ENCODE measurements at places on chromosomes 2 and 18.
A peak's percentile ranks its signal among the peaks of the same experiment; 100 is the strongest.

DNA sequence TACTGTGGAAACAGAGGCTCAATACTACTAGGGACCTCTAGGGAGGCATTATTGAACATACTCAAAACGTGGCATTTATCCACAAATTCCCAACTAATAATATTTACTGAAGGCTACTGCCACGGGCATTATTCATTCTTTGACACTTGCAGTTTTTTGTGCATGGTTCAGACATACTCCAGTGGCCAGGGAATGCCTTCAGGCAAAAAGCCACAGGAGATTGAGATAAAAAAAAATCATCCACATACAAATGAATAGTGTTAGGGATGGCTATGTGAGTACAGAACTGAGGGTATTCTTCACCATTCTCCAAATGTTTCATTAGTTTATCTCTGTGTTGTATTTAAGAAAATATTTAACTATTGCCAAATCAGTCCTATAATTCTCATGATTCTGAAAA, 974.9 kb upstream of the PIK3C3 start:
- no peak for DNase-seq

GRCh38 chr2:197241596-197241995, 69.0 kb downstream of the ANKRD44 start:
- no peak for DNase-seq

DNA sequence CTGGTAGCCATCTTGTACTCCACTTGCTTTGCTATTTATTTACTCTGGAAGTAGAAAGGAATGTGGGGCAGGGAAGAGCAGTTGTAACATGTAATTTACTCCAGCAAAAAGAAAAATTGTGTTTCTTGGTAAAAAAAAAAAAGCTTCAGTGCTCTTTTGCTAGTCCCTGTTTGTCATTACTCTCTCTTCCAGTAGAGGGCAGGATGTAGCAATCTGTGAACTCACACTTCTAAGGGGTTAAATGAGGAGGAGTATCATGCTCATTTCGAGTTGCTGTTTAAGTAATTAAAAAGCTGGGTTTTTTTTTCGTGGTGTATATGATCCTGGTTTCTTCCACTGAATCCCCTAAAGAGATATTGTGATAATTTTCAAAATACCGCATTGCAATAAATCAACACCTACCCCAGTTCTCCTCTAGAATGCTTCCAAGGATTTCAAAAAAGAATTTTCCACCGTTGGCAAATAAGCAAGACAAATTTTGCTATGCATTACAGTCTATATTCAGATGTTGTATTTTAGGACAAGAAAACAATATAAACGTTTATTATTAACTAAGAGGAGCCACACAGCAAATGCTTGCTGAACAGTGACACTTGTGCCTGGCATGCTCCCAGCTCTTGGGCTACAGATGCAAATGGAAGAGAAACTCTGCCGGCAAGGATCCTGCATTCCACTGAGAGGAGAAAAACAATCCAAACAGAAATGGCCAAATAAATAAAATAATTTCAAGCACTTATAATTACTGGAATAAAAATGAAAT, 261.6 kb downstream of the ASXL3 start:
- DNase-seq: no peak

GRCh38 chr2:113092864-113093612, 25.3 kb downstream of the IL1F10 start:
- no peak for DNase-seq

DNA sequence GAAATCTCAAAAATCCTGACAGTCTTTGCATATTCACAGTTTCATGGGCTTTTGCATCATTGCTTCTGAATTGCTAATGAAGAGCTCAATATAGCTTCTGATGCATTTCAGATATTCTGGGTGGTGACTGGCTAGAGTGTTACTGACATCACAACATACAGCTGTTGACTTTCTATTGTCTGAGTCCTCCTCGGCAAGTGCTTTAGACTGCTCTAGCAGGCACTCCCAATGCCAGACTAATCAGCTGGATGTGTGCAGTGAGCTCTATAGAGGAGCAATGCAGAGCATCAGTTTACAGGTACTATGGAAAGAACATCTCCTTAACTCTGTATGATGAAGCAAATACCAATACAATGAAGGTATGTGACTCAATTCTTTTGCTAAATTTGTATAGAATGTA, 54.9 kb downstream of the R3HDM1 start:
- no peak for DNase-seq

GRCh38 chr18:47935321-47936055, 5.0 kb upstream of the SMAD2 start:
- no peak for DNase-seq

DNA sequence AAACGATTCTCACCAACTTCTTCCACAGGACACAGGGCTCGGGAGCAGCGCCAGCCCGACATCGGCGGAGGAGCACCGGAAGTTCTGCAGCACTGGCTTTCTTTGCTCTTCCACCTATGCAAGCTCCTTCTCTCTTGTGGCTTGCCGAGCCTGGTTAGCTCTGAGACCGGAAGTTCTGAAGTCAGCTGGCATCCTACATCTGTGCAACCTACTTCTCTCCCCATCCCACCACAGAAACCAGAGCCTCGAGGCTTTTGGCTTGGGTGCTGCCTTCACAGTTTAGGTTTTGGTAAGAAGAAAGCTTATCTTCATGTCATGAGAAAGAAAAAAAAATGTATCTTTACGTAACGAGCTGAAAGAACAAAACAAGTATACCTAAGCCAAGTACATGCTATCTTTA, 111.7 kb downstream of the ANKRD44 start:
- peak; percentile 50 for DNase-seq

- DNase-seq: no peak
These were observed 203.4 kb upstream of the DPP10 start for GRCh38 chr2:114238910-114239559.

DNA sequence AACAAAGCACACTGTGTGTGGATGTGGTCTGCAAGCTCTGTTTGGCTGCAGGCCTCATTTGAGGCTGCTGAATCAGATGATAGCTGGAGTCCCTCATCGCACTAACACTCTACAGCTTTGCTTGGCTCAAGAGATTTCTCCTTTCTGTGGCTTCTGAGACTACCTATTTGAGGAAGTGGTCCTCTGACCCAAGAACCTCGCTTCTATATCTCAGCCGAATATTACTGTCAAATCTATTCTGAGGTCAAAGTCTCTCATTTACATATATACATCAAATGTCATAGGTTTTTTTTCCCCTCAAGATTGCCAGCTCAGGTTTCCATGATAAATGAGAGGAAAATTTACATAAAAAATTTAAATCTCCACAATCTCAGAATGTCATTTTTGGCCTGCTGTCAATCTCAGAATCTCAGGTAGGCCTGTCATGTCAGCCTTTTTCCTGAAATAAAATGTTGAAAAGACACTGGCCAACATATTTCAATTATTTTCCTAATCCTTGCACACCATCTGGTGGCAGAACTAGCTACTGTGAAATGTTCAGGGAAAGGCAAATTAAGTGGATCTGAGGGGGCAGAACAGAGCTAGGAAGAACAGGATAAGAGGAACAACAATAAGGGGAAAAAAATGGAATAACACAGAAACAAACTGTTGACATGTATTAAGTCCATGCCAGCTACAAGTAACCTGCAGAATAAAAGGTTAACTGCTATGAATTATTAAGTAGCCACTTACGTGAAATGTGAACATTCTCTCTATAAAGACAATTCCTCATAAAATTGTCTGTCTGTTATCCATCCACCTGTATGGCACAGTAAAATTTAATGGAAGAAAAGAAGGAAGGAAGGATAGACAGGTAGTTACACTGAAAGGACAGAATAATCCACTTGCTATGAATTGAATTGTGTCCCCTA, 39.3 kb downstream of the AP1S3 start:
- DNase-seq: no peak

- no peak for DNase-seq
These were observed 27.3 kb upstream of the GREB1 start for GRCh38 chr2:11506611-11506969.

- DNase-seq: no peak
These were observed 110.7 kb upstream of the HAAO start for GRCh38 chr2:42902939-42903709.

GRCh38 chr2:46146866-46147502, 150.2 kb upstream of the EPAS1 start:
- DNase-seq: no peak

DNA sequence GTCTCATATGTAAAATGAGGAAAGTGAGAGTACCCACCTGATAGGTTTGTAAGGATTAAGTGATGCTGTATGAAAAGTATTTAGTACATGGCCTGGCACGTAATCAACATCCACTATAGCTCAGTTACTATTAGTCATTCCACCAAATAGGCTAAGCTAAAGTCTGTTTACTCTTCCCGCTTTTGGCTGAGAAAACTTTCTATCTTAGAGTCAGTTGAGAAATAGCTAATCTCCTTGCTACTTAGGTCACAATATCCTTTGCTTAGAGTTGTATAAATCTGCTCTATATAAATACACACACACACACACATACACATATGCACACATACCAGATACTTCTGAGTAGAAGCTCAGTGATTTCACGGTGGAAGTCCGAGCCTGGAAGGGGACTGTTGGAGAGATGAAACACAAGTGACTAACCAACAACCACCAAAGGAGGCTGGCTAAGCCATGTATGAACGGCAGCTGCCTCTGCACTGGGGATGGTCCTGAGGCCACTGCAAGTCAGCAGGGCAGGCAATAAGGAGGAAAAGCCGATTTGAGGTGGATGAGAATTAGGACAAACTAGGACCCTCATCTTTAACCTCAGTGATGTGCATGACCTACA, 104.6 kb upstream of the EPHA4 start:
- DNase-seq: no peak

DNA sequence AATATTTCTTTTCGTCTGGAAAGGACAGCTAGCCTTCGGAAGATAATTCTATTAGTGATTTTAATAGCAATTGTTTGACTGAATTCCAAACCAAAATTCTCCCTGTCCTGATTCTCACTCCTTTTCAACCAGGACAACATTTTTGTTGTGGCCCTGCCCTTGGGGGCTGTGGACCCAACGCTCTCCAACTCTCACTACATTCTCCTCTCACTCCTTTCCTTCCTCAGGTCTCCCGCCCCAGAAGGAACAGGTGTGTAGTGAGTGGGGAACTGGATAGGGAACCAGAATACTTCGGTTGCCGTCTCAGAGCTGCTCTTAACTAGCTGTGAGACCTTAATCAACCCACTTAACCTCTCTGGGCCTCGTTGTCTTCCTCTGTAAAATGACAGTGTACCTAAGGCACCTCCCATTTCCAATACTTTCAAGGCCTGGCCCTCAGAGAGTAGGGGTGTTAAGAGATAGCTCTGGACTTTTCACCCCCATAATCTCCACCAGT, 638 bp upstream of the ADD2 start:
- DNase-seq: no peak

DNA sequence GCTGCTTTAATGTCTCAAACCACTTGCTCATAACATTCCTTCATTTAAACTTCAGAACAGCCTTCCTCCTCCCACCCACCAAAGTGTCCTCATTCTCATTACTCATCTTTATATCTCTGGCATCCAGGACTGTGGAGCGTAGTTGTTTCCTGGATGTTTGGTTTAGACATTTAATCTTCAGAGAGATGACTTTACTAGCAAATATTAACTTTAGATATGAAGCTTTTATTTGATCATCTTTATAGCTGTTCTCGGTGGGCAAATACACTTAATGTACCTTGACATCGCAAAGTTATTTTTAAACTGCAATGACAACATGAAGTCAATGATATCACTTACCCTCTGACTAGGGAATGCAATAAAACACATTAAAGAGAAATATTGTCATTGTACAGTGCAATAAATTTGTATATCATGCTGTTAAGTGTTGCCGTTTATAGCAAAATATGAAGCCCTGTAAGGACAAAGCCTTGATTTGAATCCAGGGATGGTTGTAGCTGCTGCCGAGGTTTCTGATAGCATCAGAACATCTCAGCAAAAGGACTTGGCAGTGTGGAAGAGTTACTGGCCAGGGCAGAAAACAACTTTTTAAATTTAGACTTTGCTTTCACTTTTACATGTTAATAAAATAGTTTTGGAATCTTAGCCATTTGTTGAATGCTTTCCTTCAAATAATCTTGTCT, 4.6 kb upstream of the LAMA3 start:
- no peak for DNase-seq

DNA sequence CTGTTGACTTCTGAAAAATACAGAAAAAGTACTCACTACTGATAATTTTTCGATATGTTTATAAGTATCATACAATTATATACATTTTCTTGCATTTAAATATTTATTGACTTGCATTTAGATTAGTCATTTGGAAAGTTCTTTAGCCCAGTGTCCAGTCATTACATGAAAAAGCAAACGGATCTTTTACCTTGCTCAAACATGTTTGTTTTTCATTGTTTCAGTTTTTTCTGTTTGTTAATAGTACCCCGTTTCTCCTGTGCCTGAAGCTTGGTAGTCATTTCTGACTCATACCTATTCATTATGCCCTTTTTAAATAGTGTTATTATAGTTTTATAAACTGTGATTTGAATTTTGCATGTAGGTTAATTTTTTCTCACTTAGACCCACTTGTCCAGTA, 28.1 kb downstream of the CEP192 start:
- no peak for DNase-seq

DNA sequence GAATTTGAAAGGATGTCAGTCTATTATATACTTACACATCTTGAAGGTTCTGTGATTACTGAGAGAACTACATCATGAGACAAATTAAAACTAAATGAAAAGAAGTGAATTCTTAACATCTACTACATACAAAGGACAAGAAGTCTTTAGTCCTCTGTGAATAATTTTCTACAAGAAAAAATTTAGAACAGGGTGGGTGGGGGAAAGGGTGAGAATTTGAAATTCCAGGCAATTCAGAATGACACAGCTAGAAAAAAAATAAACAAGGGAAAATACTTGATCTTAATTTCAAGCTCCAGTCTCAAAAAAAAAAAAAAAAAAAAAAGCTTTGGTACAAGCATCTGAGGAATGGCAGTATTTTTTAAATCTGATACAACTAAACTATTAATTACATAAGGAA, 15.5 kb downstream of the CUL3 start:
- DNase-seq: no peak

DNA sequence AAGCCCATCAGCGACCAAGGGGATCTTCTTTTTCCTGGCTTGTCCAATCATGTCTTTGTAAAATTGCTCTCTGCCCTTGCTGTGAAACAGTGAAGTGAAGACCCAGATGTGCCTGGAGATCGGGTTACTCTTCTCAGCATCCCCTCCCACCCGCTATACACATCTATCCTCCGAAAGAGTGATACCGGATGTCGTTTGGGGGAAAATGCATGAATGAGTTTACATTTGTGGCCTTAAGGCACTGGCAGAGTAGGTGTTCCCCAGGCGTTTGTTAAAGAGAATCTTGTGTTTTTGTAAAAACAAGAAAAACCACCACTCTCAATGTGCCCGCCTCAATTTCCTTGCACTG, 528.3 kb downstream of the CMPK2 start:
- no peak for DNase-seq

DNA sequence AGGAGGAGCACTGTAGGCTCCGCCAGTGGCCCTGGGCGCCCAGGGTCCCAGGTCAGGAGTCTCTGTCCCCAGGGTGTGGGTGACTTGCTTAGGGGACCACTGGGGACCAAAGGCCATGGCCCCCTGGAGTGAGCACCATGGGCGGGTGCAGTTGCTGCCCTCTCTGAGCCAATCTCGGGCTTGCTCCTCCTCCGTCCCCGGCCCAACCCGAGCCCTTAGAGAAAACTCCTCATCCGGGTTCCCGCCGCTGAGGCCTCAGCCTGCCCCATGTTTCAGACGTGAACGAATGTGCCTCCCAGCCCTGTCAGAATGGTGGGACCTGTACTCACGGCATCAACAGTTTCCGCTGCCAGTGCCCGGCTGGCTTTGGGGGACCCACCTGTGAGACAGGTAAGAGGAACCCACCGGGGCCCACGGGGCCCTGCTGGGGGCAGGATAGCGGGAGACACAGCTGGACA, 38.6 kb downstream of the SNED1 start:
- DNase-seq: no peak

- no peak for DNase-seq
These were observed 136.2 kb upstream of the ARHGAP28 start for GRCh38 chr18:6593142-6593885.

Measured in stimulated activated CD4-positive, alpha-beta T cell treated with anti-CD3 and anti-CD28 coated beads, Interleukin-15, amount 100 ng/mL, for 1 hour (primary cell).